ENCODE measurements at places on chromosomes 16 and 17.

- no peak for DNase-seq
These were observed 11.2 kb upstream of the HELZ start for GRCh38 chr17:67256075-67256732.

GRCh38 chr16:30697264-30698138, 1.5 kb upstream of the SRCAP start:
- DNase-seq = no peak

DNA sequence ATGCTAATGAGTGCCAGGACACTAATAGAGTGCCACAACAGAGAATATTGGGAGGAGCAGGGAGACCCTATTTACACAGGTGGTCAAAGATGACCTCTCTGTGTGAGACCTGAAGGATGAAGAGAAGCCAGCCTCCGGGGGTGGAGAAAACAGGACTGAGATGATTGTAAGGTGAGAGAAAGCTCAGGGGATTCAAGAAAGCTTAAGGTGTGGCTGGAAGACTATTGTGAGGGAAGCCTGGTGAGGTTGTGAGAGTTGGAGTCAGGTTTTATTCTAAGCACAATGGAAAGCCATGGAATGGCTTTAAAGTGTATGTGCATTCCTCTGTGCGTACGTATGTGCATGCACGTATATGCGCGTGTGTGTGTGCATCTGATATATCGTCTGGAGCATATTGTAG, 10.4 kb upstream of the MARCHF10 start:
- no peak for DNase-seq

GRCh38 chr16:86212706-86213436, 297.5 kb upstream of the FOXF1 start:
- DNase-seq = no peak

GRCh38 chr17:43396491-43397060, 2.2 kb upstream of the ARL4D start:
- no peak for DNase-seq

DNA sequence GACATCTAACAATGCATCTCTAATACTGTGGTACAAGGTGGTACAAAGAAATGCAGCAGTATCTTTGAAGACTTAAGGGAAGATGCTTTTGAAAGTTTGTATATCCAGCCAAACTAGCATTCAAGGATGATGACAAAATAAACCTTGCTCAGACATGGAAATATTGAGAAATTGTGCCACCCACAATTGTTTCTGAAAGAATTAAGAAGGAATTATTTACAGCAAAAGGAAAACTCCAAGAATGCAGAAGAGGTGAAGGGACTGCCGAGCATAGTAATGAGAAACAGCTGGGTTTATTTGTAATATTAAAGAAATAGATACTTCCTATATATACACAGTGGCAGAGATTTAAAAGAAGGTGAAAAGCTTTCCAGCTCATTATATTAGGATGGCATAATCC, 29.5 kb downstream of the PMFBP1 start:
- DNase-seq = no peak

DNA sequence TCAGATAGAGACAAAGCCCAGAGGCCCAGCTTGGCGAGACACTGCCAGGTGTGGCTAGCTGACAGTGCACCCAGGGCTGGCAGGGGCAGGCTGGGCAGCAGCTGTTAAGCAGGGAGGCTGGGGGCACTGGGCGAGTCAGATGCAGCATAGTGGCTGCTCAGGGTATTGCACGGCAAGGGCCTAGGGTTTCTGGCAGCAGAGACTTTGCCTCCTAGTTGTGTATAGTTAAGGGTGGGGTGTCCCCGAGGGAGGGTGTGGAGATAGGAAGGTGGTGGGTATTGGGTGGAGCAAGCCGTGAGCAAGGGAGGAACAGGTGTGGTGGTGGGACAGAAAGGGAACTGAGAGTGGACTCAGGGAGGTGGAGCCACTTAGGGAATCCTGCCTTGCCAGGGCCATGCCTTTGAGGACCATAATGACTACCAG, 66.0 kb downstream of the SMPD3 start:
- DNase-seq = no peak
